ENCODE measurements at places on chromosomes 12 and 14.

DNA sequence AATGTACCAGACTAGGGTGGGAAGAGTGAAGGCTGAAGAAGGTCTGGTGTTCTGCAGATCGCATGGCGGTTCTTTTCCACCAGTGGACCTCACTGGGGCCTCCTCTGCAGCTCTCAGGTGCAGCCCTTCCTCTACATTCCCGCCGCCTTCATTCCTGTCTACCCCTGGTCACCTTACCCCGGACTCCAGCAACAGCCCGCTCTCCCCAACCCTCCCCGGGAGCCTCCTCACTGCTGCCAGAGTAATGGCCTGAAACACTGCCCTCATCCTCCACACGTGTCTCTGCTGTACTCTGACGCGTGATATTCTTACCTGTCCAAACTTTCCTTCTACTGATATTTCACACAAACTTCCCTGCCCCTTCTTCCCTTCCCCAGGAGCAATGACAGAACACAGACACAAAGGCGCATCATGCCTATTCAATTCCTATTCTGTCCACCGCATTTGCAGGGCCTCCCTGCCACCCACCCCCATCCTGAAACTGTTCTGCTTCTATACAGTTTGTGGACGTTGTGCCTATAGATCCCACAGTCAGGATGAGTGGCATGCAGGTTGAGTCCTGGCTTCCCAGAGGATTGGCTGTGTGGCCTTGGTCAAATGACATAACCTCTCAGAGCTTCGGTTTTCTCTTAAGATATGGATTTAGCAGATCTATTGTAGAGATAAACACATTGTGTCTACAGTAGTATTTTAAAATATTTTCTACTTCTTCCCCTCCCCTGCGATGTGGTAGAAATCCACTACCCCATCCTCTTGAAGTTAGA, 1.7 kb upstream of the NUAK1 start:
- no peak for DNase-seq

DNA sequence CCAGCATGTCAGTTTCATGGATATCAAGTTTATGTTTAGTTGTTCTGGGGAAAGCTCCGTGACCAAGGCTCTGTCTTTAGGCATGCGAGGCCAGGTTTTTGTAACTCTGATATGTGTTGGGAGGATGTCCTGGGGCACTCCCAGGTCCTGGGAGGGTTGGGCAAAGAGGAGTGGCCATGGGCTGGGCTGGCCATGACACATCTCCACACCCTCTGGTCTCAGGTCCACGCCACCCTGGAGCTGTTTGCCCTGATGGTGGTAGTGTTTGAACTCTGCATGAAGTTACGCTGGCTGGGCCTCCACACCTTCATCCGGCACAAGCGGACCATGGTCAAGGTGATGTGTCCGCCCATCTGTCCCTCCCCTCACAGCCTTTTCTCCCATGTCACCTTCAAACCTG, 46.4 kb downstream of the TPCN1 start:
- no peak for DNase-seq

DNA sequence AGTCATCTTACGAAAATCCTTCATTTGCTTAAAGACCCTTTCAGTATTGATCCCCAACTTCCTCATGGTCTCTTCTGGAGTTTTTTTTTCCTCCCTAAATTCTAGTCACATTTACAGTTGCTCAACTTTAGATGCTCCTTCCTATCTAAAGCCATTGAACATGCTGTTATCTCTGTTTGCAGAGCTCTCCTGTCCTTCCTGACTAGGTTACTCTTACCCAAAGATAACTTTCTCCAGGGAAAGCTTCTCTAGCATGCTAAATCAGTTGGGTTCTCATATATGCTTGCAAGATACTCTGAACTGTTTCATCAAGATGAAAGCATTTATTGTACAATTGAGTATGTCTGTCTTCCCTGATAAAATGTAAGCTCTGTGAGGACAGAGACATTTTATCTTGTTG, 1.8 kb upstream of the RAB21 start:
- no peak for DNase-seq

DNA sequence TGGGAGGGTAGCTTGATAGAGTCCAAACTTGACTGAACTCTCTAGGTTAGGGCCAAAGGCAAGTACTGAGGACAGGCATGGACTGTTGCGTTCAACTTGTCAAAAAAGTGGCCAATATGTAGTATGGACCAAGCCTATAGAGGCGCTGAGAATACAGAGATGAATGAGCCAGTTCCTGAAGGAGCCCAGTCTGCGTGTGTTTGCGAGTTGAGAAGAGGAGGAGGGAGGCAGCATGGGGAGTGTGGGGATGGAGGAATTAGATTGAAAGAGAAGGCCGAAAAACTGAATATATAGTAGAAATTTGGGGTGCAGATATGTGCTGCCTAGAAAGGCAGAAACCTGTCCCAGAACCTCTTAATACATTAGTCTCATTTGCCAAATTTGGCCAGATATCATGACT, 412.4 kb downstream of the PCNX1 start:
- no peak for DNase-seq

DNA sequence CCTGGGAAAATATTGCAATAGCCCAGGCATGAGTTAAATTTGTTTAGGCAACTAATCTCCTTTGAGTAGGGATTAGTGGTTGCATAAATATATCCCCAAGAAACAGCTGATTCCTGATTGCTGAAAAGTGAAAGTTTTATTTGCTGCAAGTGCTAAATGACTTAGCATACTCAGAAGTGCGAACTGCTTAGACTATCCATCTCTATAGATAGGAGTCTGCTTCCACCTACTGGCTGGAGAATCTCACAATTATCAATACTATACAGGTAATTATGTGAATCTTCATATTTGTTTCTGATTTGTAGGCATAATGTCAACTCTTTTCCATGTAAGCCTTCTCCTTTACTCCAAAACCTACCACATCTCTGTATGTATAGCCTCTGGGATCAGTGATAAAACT, 12.0 kb upstream of the SLCO1B3 start:
- no peak for DNase-seq

- no peak for DNase-seq
These were observed 181.0 kb downstream of the KTN1 start for GRCh38 chr14:55760789-55761566.

GRCh38 chr14:34354556-34354955, 107.5 kb downstream of the SPTSSA start:
- DNase-seq = no peak

DNA sequence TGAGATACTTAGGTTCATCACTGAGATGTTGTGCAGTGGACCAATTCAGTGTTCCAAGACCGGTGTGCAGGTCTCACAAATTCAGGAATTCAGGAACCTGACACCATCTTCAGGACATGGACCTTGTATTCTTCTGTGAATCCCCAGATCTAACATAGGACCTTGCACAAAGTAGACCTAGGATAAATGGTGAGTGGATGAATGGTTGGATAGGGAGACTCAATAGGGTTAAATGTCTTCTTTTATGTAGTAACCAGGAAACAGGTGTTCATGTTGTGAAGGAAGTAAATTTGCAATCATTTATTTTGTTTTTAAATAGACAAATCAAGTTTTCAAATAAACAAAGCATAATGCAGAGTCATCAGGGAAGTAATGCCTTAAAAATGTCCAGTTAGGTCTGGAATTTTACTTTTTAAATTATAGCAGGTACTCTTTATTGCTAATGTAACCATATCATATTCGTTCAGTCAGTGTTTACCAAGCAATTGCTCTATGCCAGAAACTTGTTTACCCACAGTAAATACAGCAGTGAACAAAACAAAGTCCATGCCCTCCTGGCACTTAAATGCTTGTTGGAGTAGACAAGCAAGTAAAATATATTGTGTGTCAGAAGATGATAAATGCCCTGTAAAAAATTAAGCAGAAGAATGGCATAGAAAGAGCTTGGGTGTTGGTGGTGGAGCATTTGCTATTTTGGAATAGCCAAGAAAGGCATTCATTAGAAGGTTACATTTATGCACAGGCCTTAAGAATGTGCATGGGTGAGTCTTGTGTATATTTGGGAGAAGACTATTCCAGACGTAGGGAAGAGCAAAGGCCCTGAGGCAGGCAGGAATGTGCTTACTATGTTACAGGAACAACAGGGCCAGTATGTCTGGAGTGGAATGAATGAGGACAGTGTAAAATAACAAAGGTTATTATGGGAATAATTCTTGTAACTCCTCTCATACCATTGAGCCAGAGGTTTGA, 26.3 kb downstream of the RXYLT1 start:
- DNase-seq = no peak

- no peak for DNase-seq
These were observed 243.6 kb downstream of the TMTC2 start for GRCh38 chr12:82930301-82930700.

- no peak for DNase-seq
These were observed 34.5 kb downstream of the HMGA2 start for GRCh38 chr12:65858831-65859230.

DNA sequence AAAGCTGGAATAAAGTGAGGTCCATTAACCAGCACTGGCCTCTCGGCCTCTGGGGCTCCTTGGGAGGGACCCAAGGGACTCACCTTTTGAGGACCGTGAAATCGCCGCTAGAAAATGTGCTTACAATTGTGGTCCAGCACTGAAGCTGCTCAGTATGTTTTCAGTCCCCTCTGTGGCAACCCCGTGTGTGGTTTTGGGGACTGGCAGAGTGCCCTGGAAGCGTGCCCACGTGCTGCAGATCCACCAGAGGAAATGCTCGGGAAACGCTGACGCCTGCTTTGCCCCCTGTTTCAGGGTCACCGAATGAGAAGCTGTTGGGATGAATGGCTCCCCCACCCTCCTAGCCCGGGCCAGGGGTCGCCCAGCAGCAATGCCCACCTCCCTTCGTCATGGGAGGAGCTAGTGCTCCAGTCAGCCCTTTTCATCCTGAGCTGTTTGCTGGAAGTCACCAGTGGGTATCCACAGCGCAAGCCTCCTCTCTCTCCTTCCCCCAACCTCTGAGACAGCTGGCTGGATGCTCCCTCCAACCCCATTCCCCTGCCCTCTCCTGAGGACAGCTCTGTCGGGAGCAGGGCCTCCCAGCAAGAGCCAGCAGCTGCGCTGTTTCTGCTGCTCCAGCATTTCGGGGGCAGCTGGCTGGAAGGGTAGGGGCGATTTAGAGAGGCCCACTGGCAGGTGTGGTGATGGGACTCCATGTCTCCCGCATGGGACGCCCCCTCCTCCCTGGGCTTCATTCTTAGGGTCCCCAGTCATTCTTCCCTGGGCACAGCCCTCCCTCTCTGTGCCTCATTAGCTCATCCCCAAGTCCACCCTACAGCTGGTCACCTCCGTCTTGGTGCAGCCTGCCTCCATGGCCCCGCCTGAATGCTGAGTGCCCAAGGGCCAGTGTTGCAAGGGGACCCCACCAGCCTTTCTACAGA, 33.2 kb upstream of the PPP1R13B start:
- peak; percentile 51 for DNase-seq

DNA sequence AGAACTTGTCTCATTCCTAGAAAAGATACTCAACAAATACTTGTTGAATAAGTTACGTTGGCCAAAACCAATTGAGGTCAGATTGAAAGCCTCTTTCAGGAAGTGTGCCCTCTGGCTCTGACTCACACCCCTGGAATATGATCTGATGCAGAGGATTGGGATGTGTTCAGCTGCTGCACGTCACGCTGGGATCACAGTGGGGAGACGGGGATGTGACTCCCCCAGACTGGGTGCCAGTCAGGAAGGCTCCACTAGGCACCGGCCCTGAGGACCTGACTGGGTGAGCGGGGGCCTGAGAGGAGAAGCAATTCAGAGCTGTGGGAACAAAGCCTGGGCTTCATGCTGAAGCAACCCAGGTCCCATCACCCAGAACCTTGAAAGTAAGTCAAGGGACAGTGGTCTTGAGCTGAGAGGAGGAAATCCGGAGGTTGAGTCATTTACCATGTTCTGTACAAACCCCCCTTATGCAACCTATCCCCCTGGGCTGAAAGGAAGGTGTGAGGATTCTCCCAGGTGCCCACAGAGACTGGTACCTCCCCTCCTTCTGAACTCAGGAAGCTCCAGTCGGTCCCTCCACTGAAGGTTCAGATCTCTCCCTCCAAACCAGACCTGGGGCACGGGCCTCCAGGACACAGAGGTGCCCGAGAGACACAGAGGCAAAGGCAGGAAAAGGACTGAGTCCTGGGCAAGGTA, 3.9 kb downstream of the CEBPE start:
- DNase-seq = no peak

DNA sequence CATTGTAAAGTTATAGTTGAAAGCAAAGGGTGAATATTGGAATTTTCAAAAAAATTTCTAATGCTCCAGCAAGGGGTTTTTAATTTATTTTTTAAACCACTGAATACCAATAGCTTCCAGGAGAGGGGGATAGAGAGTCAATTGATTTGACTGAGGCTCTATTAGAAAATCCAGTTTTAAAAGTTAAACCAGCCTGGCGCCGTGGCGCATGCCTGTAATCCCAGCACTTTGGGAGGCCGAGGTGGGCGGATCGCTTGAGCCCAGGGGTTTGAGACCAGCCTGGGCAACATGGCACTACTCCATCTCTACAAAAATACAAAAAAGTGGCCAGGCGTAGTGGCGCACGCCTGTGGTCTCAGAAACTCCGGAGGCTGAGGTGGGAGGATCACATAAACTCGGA, 150.1 kb downstream of the SLC38A4 start:
- no peak for DNase-seq

DNA sequence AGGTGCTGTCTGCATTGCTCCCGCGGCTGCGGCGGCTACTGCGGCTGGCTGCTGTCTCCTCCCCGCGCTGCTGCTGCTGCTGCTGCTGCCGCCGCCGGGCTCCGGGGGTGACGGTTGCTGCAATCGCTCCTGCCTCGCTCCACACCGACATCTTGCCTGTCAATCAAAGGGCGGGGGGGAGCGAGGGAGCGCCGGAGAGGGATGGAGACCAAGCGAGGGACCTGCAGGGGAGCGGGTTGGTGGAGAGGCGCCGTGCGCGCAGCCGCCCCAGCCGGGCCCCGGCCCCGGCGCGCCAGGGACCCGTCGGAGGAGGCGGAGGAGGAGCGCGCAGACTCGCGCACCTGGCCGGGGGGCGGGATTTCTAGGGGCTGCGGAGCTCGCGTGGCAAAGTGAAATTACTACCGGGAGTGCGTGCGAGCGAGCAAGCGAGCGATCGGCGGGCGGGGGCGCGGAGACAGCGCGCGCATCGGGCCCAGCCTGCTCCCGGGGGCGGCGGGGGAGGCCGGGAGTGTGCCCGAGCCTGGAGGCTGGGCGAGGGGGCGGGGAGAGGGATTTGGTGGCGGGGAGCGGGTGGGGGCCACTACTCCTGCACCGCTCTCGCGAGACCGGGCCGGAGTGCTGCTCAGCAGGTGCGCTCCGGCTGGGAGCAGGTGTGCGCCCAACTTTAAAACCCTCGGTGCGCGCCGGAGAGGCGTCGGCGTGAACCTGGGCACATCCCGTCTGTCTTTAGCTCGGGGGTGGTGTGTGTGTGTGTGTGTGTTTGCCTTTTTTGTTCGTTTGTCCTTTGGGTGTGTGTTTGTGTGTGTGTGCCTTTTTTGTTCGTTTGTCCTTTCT, at the start of gene KSR2:
Gene KSR2, minus strand, starts transcription at position 165 of the 834 bp plus-strand sequence. CDS start 735 bp downstream, outside the sequence.
- DNase-seq = peak; percentile 93

DNA sequence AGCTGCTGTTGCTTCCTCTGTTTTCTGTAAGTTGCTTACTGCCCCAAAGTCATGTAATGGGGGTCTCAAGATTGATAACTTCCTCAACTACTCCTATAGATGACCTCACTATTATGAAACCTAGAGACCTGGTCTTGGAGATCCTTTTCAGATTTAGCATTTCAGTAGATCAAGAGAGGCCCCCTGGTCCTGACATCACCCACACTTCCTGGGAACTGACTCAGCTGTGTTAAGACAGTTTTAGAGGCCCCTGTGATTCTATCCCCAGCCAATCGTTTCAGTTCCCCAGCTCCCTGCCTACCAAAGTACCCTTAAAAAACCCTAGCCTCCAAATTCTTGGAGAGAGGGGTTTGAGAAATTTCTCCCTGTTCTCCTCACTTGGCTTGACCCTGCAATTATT, 9.2 kb upstream of the ARG2 start:
- no peak for DNase-seq

GRCh38 chr12:88310666-88311065, 168.6 kb downstream of the TMTC3 start:
- no peak for DNase-seq

- no peak for DNase-seq
These were observed 14.6 kb upstream of the NUDT14 start for GRCh38 chr14:105195522-105196264.
